GM19239 (cell line): ENCODE measurements at places on chromosomes 7 and 10.

- no peak for DNase-seq
Measured at GRCh38 chr10:73998623-73998928, 660 bp downstream of the VCL start.

DNA sequence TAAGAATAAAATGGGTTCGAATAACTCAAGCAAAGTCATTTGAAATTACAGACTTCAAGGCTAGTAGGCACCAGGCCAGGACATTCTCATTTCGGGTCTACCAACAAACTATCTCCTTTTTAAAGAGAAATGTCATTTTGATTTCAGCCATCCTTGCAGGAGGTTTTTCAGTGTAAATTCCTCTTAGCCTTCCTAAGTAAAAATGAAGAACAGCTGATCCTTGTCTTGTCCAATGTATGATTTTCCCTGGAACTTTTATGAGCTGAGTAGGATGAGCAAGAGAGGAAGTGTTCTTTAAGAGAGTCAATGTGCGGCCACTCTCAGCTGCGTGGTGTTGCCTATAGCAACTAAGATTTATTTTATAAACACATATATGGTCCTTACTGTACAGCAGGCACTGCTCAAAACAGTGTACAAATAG, 110.1 kb downstream of the PLCE1 start:
- no peak for DNase-seq

- DNase-seq: no peak
Measured at GRCh38 chr7:3103614-3104398, 60.1 kb upstream of the CARD11 start.

DNA sequence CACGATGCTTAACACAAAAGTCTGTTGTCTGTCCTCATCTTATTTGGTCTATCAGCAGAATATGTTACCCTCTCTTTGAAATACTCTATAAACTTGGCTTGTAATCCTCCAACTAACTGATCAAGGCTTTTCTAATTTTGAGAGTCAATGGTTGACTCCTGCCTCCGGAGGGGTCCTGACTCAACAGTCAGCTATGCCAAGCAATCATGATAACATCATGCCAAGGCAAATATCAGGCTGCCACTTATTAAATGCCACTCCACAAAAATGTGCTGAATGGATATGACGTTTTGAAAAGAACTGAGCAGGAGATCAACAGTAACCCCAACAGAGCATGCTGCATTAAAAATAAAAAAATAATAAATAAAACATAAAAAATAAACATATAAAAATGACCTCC, 116.1 kb downstream of the PARD3 start:
- DNase-seq: no peak

DNA sequence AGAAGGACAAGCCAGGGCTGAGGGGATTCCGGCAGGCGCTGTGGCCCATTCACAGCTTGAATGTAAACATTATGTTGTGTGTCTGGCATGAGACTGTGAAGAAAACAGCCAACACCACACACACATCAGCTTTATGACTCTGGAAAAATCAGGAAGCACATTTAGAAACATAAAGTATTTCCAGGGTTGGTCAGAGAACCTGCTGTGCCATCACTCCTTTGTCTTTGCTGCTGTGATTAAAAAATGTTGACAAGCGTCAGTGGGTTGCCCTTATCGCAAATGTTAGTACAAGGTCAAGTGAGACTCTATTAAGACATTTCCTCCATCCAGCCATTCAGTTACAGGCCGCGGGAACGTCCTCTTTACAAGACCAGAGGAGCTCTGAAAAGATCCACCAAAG, 95.4 kb downstream of the TAX1BP1 start:
- no peak for DNase-seq

DNA sequence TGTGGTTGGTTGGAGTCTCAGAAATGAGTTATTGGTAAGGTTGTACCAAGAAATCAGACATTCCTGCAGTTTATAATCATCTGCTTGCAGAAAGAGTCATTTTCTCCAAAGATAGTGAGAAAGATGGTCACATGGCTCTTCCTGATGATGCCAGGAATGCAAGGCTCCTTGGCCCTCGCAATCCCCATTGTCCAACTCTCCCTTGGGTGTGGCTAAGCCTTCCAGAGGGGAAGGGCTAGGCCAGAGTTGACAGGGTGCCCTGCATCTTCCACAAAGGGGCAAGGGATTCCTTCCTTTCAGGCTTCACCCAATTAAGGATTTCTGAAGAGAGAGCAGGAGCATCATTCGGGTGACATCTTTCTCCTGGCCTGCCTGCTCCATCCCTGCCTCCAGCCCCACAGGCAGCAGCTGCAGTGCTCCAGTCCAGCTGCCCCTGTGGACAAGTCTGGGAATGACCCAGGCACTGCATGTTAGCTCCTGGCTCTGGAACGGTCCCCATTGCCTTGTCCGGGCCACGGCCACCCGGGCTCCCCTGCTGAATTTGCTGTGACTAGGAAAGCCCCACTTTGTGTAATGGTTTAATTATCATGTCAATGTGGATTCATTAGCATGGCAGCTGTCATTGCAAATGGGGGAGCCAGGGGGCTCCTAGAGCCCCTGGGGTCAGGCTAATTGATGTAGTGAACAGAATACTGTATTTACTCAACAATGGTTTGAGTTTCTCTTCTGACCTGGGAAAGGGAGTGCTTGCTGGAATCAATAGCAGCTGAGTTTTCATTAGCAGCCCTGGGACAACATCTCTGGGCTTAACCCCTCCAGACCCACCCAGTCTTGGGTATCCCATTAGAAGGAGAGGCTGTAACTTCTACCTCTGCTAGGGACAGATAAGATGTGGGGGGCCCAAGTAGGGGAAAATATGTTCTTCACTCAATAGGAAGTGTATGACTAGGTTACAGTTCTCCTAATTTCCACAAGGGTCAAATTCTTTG, 112.6 kb upstream of the TBX20 start:
- DNase-seq: no peak

GRCh38 chr10:122347170-122347841, 27.2 kb upstream of the PLEKHA1 start:
- no peak for DNase-seq

DNA sequence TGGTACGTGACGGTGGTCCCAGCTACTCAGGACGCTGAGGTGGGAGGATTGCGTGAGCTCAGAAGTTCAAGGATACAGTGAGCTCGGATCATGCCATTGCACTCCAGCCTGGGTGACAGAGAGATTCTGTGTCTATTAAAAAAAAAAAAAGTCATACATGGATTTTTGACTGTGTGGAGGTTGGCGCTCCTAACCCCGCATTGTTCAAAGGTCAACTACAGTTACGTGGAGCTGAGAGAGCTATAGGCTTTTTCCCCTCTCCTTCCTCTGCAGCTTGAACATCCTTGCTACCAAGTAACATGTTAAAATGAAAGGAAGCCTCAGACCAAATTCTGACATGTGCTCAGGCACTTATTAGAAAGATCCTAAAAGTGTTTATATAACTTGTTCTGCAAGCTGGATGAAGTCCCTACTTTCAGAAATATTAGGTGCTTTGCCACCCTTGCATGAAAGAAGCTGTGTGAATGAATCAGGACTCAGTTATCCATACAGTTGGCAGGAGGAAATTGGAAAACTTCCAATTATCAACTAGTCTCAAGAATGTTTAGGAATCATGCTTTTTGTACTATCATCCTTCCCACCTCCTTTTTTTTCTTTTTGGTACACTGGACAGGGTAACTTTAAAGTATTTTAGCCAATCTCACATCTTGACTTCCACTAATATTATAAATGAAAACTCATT, 12.5 kb upstream of the ST7 start:
- no peak for DNase-seq

DNA sequence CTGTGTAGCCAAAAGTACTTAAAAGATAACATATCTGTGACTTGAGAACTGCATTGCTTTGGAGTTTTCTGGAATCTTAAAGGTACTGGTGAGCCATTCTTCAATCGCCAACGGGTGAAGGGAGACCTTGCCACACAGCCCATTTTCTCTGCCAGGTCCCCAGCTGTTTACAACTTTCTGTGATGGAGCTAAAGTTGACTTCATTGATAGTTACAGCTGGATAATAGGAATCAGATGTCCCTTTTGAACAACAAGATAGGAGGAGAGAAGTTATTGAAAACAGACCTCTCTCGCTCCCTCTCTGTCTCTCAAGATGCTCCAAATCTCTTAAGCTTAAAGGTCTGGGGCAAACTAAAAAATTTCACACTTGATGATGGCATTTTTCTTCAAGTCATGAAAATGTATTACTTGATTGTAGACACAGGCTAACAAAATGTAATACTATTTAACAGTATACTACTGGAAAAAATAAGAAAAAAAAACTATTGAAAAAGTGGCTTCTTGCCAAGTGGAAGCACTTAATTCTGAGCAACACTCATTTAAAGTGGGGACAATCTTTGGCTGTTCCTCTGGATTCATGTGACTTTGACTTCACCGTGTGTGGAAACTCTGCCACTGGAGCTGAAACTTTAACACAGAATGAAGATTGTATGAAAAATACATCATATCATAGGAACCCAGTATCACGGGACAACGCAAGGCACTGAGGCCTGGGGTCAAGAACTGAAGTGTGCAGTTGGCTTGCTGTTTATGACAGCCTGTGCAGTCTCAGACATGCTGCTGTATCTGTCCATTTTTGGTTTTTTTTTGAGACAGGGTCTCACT, 78.4 kb upstream of the AFAP1L2 start:
- no peak for DNase-seq

- no peak for DNase-seq
Measured at GRCh38 chr10:59536167-59537014, 173.3 kb downstream of the SLC16A9 start.
